ENCODE measurements at places on chromosomes 5 and 9.

DNA sequence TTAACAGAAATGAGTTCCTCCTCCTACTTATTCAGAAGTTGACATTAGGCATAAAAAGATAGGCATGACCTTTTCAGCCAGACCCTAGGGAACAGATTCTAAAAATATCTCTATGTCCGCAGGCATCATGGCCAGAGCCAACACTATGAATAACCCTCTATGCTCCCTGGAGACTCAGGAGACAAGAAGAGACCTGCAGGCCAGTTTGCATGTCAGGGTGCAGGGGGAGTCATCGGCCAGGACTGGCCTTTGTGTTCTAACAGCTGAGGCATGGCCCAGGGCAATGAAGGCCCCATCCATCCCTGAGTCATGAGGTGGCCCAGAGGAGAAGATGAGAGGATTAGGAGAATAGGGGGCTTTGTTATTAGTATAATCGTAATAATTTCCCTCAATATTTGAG lies 93.8 kb downstream of the TMEM215 start:
- DNase-seq = no peak

GRCh38 chr5:145598983-145599382 lies 236.2 kb downstream of the PRELID2 start:
- no peak for DNase-seq

GRCh38 chr5:154284433-154284832 lies 93.9 kb downstream of the GALNT10 start:
- no peak for DNase-seq

GRCh38 chr5:172768573-172769341 lies 2.2 kb downstream of the DUSP1 start:
- DNase-seq = no peak

- no peak for DNase-seq
Observed at GRCh38 chr5:62334082-62334481, 28.1 kb downstream of the KIF2A start.

GRCh38 chr9:135501261-135502167 lies 1.0 kb downstream of the MRPS2 start:
- DNase-seq = no peak

DNA sequence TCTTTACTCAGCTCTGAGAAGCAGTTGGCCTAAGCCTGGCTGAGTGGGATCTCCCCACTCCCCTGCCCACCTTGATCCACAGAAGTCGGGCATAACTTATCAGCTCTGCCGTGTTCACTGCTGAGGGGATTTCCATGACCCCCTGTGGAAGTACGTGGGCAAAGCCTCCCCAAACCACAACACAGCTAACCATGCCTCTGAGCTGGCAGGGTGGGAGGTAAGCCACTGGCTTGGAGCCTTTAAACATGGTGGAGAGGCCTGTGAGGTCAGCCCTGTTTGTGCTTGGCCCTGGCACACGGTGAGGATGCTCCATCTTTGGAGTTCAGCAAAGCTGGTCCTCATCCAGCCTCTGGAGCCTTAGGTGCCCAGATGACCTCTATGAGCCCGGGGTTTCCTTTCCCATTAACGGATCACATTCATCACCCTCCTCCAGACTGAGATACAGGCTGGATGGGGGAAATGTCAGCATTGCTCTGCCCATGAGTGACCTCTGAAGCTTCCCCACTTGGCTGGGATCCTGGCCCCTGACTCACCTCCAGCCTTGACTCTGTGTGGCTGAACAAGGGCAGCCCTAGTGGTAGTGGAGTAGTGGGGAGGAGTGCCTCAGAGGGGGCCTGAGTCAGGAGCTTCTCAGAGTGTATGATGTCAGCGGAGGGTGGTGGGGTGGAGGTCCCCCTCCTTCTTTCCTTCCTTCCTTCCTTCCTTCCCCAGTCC lies 6.2 kb downstream of the PDLIM4 start:
- DNase-seq = no peak
